ENCODE measurements at places on chromosomes 12 and 14. TPM values are rescaled to one million over a fixed set of nuclear protein-coding genes. Genes with fewer than 3 reads are reported as not detected.

The PSMC6 gene
- 80.7 TPM for polyA plus RNA-seq

The RTL1 gene
- polyA plus RNA-seq, result not detected

The RNF34 gene
- 68.5 TPM for polyA plus RNA-seq

The DHH gene
- not detected for polyA plus RNA-seq

The CCDC198 gene
- not detected for polyA plus RNA-seq

The TAS2R43 gene
- not detected for polyA plus RNA-seq

The CLEC1A gene
- polyA plus RNA-seq, result not detected

GRCh38 chr12:53644133-53644532 lies 18.0 kb upstream of the ATF7 start:
- DNase-seq, result no peak

DNA sequence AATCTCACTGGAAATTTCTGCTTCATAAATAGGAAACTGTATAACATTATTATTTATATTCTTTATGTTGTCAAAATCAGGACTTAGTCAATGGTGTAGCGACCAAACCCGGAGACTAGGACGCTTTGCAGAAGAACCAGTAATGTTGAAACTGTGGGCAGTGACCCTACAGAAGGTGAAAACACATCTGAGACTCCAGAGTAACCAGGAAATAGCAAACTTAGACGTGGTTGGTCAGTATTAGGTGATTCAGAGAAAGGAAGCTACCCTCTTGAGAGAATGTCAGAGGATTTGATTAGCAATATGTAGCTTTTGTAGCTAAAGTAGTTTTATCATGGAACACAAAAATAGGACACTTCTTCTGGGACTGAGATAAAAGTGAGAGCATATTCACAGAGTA lies 381.9 kb downstream of the SLC16A7 start:
- DNase-seq, result no peak

DNA sequence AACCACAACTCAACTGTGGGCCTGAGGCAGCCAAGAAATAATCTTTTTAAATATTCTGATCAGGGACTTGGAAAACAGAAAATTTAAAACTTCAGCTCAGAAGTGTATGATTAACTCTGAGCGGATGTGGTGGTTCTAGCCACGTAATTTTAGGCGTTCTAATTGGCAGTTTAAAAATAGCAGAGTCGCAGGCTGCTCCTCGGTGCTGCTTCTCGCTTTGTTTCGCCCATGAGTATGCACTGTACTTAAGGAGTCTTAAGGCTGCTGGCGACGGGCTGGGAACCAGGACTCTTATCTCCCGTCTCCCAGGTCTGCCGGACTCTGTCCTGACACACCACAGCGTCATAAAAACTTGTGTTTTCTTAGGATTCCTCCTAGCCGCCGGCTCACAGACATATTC lies 113.4 kb upstream of the PELI2 start:
- DNase-seq, result no peak

DNA sequence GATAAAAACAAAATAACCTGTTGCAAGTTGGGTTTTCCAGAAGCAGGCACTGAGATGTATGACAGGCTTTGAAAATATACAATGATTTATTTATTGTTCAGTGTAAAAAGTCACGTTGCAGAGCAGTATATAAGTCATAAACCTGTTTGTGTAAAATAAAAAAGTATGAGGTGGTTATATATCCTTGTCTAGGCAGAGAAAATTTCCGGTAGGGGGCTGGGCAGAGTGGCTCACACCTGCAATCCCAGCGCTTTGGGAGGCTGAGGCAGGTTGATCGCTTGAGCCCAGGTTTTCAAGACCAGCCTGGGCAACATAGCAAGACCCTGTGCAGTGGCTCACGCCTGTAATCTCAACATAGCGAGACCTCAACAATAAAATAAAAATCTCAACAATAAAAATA lies 16.2 kb upstream of the PPP1CC start:
- DNase-seq, result no peak

- peak; percentile 8 for DNase-seq
These were observed 211.7 kb upstream of the FKBP4 start for GRCh38 chr12:2583091-2583497.

GRCh38 chr12:118035190-118036041 lies 18.9 kb downstream of the RFC5 start:
- no peak for DNase-seq

DNA sequence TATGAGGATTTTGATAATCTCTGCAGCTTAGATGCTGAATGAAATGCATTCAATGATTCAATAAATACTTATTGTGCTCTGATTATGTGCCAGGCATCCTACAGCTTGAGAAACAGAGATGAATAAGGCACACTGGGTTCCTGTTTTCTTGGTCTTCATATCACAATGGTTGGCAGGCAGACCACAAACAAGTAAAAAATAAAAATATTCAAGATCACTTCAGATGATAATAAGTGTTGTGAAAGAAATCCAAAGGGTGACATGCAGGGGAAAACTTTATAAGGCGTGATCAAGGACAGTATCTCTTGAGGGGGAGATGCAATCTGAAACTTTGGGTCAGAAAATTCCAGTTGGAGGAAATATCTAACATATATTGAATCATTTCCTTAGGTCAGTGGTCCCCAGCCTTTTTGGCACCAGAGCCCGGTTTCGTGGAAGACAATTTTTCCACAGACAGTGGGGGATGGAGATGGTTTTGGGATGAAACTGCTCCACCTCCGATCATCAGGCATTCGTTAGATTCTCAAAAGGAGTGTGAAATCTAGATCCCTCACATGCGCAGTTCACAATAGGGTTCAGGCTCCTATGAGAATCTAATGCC lies 73.7 kb upstream of the RAP1B start:
- DNase-seq, result no peak

DNA sequence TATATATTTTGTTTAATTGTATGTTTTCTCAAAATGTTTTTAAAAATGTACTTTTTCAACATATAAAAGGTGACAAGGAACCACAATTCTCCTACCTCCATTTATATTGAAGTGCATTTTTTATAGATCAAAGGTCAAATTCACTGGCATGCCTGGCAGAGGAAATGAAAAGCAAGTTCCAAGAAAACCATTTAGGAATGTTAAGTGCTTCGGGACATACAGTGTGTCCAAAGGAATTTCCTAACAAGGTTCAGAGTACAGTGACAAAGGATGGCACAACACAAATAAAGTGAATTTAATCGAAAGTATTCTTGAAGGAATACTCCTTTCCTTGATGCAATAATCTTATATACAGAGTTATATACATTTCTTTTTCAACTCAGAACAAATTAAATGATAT lies 242.3 kb downstream of the CCER1 start:
- no peak for DNase-seq

- DNase-seq, result no peak
These were observed 173.2 kb upstream of the MYL2 start for GRCh38 chr12:111093428-111094142.

DNA sequence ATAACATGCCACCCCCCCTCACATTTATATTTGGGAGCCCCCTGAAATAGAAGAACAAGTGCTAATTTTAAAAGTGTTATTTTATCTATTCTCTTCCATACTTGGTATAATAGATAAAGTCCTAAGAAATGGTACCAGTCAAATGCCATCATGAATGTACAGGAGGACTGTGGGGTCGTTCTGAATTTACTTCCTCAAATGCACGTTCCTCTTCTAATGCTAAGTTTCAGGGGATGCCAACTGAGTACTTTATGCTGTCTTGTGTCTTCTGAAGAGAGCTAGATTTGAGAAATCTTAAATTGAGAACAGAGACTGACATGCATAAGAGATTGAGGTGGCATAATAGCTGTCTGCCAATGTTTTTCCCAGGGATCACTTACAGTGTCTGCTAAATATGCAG lies 59.0 kb downstream of the CFAP54 start:
- no peak for DNase-seq

GRCh38 chr14:31051023-31051422 lies 24.8 kb upstream of the STRN3 start:
- DNase-seq, result no peak

DNA sequence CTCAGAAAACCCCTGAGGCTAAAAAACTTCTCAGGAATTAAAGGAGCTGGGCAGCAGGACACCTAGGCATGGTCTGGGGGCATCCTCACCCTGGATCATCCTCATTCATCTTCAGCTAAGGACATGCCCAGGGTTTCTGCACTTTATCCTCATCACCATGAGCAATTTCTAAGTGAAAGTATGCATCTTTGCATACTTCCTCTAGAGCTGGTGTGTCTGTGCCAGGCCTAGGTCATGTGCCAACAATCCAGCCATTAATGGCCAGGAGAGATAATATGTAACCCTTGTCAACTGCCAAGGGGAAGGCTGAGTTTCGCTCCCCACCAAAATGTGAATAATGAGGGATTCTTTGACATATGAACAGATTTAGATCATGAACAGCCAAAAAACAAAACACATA lies 160.5 kb downstream of the KITLG start:
- DNase-seq, result no peak

GRCh38 chr14:89652352-89652751 lies 235.3 kb upstream of the FOXN3 start:
- DNase-seq, result no peak

DNA sequence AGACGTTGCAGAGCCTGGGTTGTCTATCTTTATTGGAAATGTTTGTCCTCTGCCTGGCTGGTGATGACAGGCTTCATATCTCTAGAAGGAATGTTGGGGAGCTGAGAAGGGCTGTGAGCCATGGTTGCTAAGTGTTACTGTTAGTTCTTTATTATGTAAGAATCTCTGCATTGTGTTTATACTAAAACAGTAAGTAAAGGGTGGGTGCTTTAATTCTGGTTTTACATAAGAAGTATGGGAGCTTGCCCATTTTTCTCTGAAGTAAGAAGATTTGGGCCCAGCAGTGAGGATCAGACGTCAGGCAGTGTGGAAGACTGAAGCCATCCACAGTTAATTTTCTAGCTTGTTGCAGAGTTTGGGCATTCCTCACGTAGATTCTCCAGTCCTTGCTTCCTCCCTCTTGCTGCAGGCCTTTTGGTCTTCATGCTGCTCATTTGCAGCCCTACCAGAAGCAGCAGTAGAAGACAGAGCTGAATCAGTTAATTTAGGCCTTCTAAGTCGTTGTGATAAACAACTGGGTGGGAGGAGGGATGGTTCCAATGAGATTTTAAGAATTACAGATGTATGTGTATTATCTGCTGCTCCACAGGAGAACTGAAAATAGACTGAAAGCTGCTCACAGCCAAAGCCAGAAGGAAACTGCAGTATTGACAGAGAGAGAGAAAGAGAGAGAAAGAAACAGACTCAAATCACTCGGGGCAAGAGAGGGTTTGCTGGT lies 21.4 kb downstream of the WNT5B start:
- DNase-seq, result no peak

- DNase-seq, result no peak
These were observed 54.1 kb upstream of the PIK3C2G start for GRCh38 chr12:18207266-18207665.
